Stimulated activated CD8-positive, alpha-beta memory T cell treated with anti-CD3 and anti-CD28 coated beads, Interleukin-4, amount 100 ng/mL, for 1 hour (primary cell): ENCODE measurements at places on chromosomes 7 and 10.

- no peak for DNase-seq
These were observed 3.4 kb downstream of the GPR15LG start for GRCh38 chr10:84176836-84177474.

- DNase-seq = no peak
These were observed 130.8 kb downstream of the ELFN1 start for GRCh38 chr7:1800902-1801301.

DNA sequence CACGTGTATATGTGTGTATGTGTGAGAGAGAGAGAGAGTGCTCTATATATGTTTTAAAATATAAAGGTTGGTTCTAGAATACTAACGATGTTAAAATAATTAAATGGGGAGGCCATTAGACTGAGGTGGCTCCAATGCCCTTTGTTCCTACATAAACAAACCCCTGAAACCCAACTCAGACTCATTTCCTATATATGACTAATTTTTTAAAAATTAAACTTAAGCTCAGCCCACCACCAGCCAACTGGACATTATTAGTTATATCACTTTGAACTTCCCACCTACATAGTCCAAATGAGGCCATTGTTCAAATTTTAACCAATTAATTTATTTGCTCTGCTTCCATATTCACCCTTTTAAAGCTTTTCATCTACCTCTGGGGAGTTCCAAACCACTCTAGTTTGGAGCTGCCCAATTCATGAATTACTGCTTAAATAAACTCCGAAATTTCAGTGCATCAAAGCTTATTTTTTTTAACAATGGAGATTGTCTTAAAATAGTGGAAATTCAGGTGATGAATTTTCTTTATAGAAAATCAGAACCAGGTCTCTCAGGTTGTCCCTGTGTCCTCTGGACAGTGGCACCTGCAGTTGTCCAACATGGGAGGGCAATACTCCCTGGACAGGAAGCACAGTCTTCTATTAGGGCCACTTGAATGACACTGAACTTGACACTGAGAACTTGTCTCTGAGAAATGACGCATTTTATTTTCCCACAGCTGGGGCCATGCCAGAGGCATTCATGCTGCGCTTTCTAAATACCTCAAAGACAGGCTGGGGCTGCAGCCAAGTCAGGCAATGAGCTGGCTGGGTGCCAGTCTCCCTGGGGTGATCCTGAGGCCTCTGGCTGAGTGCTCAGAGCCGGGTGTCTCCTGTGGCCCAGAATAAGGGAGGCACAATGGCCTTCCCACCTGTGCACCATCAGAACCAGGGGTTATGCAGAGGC, 109.5 kb upstream of the TMEM72 start:
- DNase-seq = no peak

- no peak for DNase-seq
These were observed 67.1 kb downstream of the WDFY4 start for GRCh38 chr10:48751730-48752129.

- DNase-seq = no peak
These were observed 91.4 kb downstream of the EXOC4 start for GRCh38 chr7:133344275-133344674.

GRCh38 chr7:98214811-98215321, 3.6 kb downstream of the BHLHA15 start:
- no peak for DNase-seq

DNA sequence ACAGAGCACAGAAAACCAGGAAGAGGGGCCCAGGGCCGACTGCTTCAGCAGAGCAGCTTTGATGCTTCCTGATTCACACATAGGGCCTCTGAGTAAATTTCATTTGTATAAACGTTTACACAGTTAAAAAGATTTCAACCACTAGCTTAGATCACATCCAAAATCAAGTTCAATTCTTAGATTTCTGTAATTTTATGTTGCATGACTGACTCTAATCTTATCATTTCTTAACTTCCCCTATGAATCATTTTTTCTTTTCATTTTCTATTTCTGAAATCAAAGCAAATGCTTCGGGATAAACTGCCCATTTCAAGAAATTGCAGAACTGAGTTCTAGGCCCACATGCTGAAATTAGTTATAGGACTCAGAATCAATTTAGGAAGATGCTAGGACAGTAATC, 224.7 kb downstream of the INHBA start:
- no peak for DNase-seq

DNA sequence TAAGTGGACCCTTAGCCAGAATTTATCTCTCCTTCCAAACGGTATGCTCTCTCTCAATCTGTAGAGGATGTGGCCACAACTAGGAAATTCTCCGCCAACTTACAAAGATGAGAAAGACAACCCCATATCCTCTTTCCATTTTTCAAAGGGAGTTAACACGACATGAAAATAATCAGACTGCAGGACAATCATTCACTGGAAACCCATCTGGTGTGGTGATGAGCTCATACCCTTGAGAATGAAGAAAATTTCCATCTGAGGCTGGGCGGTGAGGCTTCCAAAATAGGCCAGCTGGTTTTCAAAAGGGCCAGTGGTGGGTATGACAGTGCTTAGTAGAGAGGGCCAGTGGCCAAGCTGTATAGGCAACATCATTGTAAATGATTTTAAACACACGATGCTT, 369.6 kb downstream of the FRMD4A start:
- no peak for DNase-seq

DNA sequence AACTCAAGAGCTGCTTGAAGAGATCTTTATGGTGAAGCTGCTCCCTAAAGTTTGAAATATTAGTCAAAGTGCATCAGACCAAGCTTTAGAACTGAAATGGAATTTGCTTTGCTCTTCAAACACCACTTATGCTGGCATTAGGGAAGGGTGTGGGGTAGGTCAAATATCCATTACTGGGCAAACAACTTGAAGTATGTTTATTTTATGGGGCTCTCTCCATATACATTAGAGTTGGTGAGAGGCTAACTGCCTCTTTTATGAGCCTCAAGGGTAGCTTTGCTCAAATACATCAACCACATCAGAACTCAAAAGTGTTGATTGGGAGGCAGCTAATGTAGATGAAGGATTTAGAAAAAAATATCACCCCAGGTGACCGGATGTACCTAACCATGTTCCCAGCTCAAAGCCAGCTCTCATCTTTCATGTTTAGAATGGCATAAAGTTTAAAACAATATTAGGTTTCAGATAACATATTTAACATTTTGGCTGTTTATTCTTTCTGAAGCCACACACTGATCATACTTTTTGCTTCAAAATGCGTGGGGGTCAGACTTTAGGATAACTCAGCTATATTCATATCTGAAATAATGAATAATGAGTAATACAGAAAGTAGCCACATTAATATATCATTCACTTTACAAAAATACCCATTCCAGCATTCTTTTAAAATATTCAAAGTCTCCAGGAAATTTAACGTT, 318.6 kb downstream of the PTEN start:
- DNase-seq = no peak

DNA sequence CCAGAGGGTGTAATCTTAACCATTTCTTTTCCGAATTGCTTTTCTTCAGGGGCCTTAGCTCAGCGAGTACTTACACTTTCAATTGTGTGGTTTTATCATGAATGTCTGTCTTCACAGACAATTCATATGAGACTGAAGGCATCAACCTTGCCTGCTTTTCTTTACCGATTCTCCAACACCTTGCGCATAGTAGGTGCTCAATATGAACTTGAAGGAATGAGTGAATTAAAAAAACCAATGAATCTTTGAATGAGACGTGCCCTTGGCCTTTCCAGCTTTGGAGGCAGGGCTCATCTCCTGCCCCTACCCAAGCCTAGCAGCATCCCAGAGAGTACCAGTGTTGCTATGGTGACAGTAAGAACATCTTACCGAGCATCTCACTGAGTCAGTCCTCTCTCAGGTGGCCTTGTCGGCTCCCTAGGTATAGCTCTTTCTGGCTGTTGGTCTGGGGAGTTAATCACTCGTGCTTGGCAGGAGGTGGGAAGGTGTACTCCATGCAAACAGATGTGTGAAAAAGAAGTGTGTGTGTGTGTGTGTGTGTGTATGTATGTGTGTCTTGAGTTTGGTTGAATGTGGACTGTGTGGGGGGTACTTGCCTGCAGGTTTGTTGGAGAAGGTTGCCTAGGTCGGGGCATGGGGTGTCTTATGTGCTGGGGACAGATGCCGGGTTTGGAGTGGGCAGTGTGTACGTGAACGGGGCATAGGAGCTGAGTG, 107.7 kb downstream of the C10orf105 start:
- DNase-seq = no peak

DNA sequence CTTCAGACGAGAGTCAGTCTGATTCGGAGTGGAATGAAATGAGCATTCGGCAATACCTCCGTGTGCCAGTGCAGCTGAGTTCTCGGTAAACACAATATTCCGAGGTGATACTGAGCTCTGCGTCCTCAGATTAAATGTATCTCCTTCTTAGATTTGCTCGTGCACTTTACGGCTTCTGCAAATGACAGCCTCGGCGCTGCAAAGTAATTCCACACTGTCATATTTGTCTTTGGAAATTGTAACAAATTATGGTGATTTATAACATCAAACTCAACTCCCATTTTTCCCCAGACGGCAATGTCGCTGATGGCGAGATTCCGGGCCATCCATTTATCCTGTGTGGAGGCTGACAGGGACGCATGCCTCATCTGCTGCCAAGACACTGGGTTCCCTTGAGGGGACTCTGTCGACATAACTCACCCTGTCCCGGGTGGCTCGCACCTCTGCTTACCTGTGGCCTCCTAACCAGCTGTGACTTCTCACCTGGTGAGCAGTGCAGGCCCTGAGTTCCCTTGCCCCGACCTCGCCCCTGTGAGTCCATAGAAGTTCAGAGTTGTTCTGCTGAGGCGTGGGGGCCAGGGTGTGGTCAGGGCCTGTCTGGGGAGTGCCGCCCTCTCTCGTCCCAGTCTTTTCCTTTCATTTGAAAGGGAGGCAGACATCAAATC, 201.9 kb downstream of the ADARB2 start:
- no peak for DNase-seq

DNA sequence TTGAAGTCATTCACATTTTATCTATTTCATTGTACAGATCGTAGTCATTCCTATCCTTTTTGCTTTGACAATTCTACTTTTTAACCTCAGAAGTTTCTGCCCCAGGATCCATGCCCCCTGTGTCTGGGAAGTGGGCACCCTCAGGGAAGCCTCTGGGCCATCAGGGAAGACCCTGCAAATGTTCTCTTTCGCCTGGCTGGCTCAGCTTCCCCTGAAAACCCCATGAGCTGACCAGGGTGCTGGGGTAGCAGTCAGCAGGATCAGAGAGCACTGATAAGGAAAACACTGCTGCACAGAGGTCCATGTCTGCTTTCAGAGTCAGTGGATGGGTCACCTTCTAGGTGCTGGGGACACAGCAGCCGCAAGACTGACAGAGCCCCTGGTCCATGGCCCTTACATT, 23.8 kb downstream of the CUZD1 start:
- no peak for DNase-seq

- DNase-seq = no peak
These were observed 33.4 kb upstream of the CALN1 start for GRCh38 chr7:72445580-72445979.

- no peak for DNase-seq
These were observed 70.2 kb downstream of the ARMC3 start for GRCh38 chr10:22998091-22998490.

DNA sequence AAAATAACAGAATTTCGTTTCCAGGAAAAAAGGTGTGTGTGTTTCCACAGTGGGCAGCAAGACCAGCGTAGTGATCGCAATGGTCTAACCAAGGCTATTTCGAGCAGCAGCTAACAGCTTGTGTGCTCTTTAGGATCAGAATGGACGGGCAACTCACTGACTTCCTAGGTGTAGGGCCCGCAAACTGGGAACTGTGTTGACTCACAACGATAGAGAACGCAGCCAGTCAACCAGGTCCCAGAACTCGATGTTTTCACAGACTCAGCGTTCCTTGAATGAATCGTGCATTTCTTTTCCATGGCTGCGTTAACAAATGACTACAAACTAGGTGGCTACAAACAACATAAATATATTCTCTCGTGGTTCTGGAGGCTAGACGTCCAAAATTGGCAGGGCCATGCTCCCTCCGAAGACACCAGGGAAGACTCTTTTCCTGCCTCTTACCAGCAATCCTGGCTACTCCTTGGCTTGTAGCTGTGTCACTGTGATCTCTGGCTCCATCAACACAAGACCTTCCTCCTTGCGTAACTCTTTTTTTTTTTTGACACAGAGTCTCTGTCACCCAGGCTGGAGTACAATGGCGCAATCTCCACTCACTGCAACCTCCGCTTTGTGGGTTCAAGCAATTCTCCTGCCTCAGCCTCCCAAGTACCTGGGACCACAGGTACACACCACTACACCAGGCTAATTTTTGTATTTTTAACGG, 39.1 kb downstream of the PODXL start:
- no peak for DNase-seq

GRCh38 chr10:2913474-2913873, 153.9 kb upstream of the PFKP start:
- no peak for DNase-seq

GRCh38 chr7:136956232-136956631, 87.8 kb downstream of the CHRM2 start:
- DNase-seq = no peak

DNA sequence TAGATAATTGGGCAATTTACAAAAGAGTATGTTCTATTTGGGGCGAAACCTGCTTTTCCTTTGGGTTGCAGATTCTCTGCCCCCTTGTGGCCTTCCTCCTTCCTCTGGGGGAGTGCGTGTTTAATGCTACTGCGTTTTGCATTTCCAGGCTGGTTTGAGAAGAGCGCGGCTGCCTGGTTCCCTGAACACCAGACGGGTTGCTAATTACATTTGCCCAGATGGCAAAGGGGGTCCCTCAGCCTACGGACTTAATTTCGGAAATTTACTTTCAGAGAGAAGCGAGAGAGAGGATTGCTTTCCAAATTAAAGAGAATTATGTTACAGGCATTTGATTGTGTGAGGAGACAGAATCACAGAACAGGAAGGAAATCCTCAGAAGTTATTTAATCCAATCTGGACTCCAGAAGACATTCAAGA, 91.9 kb upstream of the JAZF1 start:
- DNase-seq = no peak

GRCh38 chr7:111103678-111104274, 12.8 kb downstream of the LRRN3 start:
- DNase-seq = no peak

DNA sequence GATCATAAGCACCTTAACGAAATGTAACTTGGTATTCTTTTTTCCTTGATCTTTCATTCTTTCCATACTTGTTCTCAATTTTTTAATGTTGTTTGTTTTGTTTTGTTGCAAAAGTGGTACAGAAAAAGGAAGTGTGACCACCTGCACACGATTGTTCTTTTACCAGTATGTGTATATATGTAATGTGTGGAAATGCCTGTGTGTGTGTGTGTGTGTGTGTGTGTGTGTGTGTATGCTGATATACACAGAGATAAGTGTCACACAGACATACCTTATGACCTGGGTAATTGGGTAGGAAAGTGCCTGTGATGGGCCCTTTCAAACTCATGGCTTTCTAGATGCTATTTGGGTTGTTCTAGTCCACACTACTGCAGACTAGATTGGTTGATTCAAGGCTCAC, 14.0 kb downstream of the INHBA start:
- DNase-seq = no peak

DNA sequence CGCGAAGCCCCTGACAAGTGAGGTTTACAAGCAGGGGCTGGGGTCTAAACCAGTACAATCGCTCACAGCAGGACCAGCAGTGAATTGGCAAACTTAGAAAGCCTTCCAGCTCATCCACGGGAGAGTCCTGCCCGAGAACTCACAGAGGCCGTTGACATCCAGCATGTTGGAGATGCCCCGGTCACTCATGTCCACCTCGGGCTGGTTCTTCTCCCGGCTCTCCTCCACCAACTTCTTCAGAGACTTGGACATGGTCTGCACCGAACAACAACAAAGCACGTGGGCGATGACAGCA, 447 bp downstream of the RSU1 start:
- DNase-seq = no peak
